ENCODE measurements at places on chromosomes 1 and 21.

DNA sequence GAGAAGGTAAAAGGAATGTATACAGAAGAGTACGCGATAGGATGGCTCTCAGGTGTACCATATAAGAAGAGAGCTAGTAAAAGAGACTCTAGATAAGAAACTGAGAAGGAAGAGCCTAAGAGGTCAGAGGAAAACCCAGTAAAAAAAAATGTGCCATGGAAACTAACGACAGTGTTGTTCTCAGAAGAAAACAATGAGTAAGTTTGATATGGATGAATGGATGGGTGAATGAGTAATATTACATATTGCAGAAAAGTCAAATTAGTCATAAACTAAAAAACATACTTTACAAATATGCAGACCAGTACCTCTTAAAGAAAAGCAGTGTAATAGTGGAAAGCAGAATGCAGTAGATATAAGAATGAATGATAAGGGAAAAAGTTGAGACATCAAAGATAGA lies 316.2 kb downstream of the HMCN1 start:
- DNase-seq: no peak

DNA sequence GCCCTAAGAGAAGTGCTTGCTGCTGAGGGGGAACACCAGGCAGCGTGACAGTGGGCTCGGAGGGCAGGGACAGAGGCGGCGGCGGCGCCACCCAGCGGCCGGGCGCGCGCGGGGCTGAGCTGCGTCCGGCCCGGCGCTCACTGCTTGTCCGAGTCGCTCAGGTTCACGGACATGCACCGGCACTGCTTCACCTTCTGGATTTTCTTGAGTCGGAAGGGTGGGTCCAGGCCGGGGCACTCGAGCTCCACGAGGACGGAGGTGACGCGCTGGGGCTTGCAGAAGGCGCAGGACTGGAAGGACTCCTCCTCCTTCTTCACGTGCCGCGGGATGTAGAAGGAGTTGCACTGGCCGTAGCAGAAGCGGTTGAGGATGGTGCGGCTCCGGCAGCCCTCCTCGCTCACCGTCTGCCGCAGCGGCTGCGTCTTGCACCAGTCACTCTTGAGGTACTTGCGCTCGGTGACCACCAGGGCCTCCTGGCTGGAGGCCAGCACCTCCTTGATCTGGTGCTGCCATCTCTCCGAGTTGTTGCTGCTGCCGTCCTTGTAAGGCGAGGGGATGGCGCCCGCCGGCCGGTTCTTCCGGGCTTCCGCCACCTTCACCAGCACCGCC lies 119.0 kb downstream of the GREM2 start:
- DNase-seq: no peak

DNA sequence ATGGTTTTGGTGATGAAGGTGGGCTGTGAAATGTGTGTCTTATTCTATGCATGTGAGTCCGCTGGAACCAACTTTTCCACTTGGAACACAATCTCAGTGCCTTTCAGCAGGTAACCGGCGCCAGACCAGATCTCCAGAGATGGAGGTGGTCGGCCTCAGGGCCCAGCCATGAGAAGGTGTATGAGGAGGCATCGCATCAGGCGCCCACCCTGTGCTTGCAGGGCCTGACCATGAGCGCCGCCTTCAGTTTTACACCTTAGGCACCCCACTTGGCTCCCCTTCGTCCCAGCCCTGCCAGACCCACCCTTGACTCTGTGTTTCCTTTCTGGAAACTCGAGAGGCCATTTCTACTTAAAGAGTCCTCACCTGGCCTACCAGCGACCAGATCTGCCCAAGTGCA lies 48.6 kb upstream of the ATF3 start:
- no peak for DNase-seq

DNA sequence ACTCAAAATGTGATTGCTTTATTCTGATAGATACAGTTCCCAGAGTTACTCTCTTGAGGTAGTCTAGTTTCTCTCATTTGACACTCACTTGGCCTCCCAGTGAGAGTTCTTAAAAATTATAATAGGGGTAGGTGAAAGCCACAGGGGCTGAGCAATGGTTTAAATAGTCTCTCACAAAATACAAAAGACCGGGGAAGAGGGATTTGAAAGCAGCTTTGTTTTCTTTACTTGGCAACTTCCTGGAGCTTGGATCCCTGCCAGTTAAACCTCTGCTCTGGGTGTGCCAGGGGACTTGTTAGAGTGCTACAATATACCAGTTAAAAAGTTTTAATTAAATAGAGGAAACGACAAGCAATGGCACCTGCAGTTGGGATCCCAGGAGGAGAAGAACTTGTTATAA lies 31.7 kb downstream of the OR13G1 start:
- DNase-seq: no peak
